ENCODE measurements at places on chromosomes 2 and 18. TPM values are rescaled to one million over a fixed set of nuclear protein-coding genes. Genes with fewer than 3 reads are reported as not detected.

GKN1 gene
- not detected for total RNA-seq

PDCL3 gene
- total RNA-seq, result 19.8 TPM

HDAC4 gene
- 91.5 TPM for total RNA-seq

ASNSD1 gene
- 48.2 TPM for total RNA-seq

MBP gene
- 52.2 TPM for total RNA-seq

All from uterus (tissue), 4 donors.